Activated T-cell treated with anti-CD3 and anti-CD28 coated beads for 1 hour (primary cell): ENCODE measurements at places on chromosomes 5 and 9.

GRCh38 chr9:122347348-122348287 lies 23.2 kb upstream of the PTGS1 start:
- no peak for DNase-seq

DNA sequence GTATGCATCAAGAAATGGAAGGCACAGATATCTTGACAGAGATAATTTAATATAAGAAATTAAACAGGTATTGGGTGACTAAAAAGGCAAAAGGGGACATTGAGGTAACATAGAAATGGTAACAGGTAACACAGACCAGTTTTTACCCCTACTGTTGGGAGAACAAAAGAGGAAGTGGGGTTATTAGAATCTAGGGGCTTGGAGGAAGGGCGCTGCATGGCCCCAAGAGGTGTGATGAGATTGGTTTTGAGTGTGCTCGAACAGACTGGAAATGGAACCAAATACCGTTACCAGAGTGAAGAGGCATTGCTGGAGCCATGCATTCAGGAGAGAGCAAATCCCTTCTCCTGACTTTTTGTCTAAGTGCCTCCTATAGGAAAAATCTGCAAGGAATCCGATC lies 193.9 kb downstream of the ALDH1A1 start:
- no peak for DNase-seq

GRCh38 chr5:150263801-150264621 lies 25.6 kb downstream of the CAMK2A start:
- no peak for DNase-seq

DNA sequence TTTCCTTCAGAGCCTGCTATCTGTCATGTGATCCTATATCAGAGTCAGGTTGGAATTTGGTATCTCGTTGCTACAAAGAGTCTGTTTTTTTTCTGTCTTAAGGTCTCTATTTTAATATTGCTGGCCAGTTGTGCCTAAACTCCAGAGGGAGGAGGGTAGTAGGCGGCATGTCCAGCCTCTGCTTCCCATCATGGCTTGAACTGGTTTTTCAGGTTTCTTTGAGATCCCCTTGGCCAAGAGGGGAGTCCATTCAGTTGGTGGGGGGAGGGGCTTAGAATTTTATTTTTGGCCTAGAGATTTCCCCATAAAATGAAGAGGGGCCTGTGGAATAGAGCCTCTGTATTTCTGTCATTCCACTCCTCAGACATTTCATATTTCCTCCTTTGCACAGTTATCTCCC lies 15.4 kb upstream of the ZNF354C start:
- no peak for DNase-seq

DNA sequence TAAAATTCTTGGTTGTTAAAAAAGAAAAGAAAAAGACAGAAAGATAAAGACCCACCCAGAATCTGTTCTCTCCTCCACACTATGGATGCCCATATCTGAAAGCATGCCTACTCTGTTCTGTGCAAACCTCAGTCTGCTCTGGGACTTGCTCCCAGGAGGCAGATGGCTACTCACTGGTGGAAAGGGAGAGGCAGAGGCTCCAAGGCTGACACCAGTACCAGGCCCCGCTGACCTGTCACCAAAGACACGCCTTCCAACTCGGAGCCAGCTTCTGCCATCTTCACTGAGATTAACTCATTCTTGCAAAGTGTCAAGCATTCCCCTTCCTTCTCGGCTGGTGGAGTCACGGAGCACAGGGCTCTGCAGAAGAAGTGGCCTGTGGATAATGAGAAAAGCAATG lies 21.6 kb downstream of the SH3TC2 start:
- no peak for DNase-seq

GRCh38 chr5:135373736-135374515 lies 25.1 kb downstream of the MACROH2A1 start:
- DNase-seq: no peak

GRCh38 chr5:98414938-98415337 lies 358.5 kb upstream of the RGMB start:
- no peak for DNase-seq

DNA sequence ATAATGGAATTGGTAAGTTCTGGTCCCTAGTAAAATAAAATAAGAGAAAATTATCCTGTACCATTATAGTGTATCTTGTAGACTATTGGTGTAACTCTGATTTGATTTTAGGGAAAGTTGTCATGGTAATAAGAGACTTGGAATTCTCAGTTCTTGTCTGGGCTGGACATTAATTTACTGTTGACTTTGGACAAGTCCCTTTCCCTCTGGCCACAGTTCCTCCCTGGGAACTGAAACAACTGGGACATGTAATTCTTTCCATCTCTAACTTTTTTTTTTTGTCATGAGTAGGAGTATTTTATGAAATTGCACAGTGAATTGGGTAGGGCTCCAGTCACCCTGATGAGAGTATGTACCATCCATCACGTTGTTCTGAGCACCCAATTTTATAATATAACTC lies 15.0 kb downstream of the GLRA1 start:
- DNase-seq: no peak

DNA sequence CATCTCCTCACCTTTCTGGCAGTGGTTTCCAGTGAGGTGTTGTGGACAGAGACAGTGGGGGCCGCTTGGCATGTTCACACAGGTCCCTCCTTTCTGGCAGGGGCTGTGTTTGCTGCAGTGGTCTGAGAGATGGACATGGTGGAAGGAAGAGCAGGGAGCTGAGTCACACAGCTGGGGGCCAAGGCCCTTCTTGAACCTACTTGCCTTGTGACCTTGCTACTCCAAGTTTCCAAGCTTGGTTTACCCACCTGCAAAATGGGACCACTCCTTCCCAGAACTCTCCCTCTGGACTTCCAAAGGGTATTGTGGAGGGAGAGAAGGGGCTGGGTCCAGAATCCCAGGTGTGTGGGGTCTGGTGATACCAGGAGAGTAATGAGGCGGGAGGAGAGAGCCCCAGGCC lies 4.1 kb downstream of the F12 start:
- DNase-seq: no peak

DNA sequence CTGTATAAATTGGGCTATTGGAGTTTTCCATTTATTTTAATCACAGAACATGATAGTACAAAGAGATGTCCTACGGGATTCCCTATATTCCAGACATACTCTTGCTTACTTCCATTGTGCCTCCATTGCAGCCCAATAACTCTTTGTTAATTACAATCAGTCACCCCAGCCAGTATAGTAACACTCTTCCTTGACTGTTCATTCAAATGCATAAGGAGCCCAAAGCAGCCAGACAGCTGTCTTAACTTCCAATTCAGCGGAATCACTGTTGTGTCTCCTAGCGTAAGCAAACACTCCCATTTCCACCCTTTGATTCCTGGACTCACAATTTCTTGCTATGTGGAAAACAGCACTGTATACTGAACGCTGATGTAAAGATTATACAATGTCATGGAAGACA lies 942.3 kb downstream of the TAF11L14 start:
- DNase-seq: no peak
